CD4-positive, CD25-positive, alpha-beta regulatory T cell (primary cell): ENCODE measurements at places on chromosomes 5 and 9. TPM values are rescaled to one million over a fixed set of nuclear protein-coding genes. Genes with fewer than 3 reads are reported as not detected.

Gene PCDHGA5
- not detected for total RNA-seq

Gene NUTM2F
- total RNA-seq, result not detected

Gene TERT
- 0.22 TPM for total RNA-seq

Gene SPINK4
- not detected for total RNA-seq

Gene RNF183
- not detected for total RNA-seq

Gene NOXA1
- total RNA-seq, result 3.8 TPM

Gene PLEKHG4B
- total RNA-seq, result not detected

Gene SIT1
- 76.9 TPM for total RNA-seq

Gene TMEM141
- 20.7 TPM for total RNA-seq

DNA sequence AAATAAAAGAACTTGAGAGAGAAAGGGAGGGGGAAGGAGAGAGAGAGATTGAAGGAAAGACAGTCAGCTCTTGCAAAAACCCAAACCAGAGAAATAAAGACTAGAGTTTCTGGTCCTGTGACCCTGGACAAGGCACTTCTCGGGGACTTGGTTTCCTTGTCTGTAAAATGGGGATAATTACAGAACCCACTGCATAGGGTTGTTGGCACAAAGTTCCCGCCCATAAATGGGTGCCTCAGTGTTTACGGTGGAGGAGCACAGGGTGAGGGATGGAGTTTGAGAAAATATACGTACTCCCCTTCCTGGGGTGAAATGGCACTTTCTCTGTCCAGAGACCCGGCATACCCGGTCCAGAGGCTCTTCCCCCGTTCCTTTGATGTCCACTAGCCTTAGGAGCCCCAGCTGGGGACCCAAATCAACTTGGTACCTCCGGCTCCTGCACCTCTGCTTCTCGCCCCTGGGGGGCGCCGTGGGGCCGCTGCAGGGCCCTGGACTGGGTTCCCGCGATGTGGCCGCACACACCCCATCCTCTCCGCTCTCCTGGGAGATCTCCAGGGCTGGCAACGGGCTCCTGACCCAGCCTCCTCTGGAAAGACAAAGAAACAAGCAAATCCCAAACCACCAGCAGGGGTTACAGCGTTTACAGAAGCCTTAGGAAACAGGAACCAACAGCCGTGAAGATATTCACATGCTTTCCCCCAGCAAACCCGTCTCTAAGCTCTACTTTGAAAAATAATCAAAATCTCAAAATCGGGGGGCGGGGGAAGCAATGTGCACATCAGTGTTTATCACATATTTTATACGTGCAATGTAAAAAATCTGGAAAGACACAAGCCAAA is 26.3 kb downstream of the PTGES start:
- H3K4me3 ChIP-seq, result no peak overlapping the region
- H3K36me3 ChIP-seq, result no peaks in the 10 kb centered on the region
- no peaks in the 10 kb centered on the region for H3K27me3 ChIP-seq
- no peak overlapping the region for H3K27ac ChIP-seq

DNA sequence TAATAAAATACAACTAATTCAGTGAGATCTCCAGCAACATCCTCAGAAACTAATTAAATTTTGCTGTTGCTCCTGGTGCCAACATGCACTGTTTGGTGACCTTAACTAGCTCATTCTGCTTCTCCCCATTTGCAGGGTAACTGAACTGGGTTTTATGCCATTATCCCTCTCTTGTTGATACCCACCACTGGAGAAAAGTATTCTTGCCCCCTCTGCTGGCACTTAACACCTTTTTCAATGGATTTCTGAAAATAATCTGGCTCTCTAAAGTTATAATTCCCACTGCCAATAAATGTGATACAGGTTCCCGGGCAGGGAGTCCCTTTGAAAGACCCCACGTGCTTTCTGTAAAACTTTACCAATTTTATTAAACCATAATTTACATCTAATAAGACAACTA is 394.3 kb downstream of the OSTF1 start:
- no peak overlapping the region for H3K4me3 ChIP-seq
- no peaks in the 10 kb centered on the region for H3K4me1 ChIP-seq
- no peak overlapping the region for H3K27ac ChIP-seq
- no peak for DNase-seq
- no peaks in the 10 kb centered on the region for H3K27me3 ChIP-seq

GRCh38 chr9:68775003-68775730 is 70.1 kb downstream of the PIP5K1B start:
- H3K4me1 ChIP-seq, result peaks cover 7% of the 10 kb centered on the region
- DNase-seq, result no peak
- peaks cover 11% of the 10 kb centered on the region for H3K27me3 ChIP-seq
- no peak overlapping the region for H3K27ac ChIP-seq
- no peak overlapping the region for H3K4me3 ChIP-seq

DNA sequence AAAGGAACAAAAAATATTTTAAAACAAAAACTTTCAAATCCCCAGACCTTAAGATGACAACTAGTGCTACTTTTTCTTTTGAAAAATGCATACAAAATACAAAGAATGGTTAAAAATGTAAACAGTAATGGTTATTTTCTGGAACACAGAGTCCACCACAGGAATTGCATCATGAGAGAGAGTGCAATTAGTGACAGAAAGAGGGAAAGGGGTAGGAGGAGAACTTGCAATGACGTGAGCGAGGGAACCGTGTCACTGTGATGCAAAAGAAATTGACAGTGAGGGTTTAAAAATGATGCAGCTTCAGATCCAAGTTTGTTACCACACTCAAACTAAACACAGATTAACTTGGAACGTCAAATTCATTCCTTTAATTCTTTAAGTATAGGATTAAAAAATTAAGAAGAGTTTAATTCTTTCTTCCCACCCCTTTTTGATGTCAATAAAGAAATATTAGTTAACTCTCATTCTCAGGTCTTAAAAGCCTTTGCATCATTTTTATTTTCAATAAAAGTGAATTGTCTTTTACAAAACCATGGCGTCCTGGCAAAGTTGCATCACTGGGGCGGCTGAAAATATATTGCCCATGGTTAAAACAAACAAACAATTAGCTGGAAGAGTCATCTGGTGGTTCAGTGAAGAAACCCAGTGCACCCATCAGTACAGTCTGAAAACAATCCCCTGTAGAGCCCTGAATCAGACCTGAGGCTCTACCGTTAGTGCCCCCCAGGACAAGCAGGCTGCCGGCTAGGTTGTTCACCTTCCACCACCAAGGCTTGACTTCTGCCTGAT is 39.5 kb downstream of the MACROH2A1 start:
- H3K27me3 ChIP-seq, result no peaks in the 10 kb centered on the region
- H3K4me1 ChIP-seq, result no peaks in the 10 kb centered on the region
- H3K36me3 ChIP-seq, result peaks cover 73% of the 10 kb centered on the region
- no peak overlapping the region for H3K4me3 ChIP-seq

- H3K4me1 ChIP-seq, result no peaks in the 10 kb centered on the region
- H3K27ac ChIP-seq, result no peak overlapping the region
- no peaks in the 10 kb centered on the region for H3K36me3 ChIP-seq
- H3K4me3 ChIP-seq, result no peak overlapping the region
These were observed 110.3 kb downstream of the ST8SIA4 start for GRCh38 chr5:100792781-100793180.

- H3K36me3 ChIP-seq, result no peaks in the 10 kb centered on the region
- H3K4me3 ChIP-seq, result no peak overlapping the region
- H3K4me1 ChIP-seq, result no peaks in the 10 kb centered on the region
- H3K27me3 ChIP-seq, result no peaks in the 10 kb centered on the region
- H3K27ac ChIP-seq, result no peak overlapping the region
- DNase-seq, result no peak
These were observed 4.1 kb upstream of the SEMA5A start for GRCh38 chr5:9549941-9550340.

DNA sequence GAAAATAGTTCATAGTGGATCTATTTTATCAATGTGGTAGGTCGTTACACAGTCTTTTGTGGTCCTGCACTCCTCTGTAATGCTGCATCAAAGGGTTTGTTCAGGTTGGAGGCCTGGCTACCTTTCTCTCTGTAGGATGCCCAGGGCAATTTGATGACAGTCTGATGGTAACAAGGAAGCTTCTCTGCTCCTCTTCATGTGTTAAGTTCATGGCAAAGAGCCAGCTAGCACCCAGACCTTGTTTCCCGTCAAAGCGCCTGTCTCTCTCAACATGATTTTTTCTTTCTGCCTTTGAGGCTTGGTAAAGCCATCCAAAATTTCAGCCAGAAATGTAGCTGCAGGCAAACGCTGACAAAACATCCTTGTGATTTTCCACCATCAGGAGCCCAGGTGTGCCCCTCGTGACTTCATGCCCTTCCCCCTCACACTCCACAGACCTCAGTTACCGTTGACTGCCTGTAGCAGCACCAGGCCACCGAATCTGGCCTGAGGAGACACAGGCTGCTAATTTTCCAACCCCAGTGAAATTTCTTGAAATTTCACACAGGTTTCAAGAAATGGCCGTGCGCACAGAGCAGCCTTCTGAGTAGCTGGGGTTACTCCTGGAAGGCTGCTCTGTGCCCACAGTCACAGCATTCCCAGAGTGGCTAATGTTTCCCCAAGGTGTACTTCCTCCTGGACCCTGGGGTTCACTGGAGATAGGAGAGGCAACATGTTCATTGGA is 292.7 kb downstream of the CWC27 start:
- peaks cover 10% of the 10 kb centered on the region for H3K27me3 ChIP-seq
- no peaks in the 10 kb centered on the region for H3K4me1 ChIP-seq
- H3K4me3 ChIP-seq, result no peak overlapping the region
- no peak for DNase-seq
- H3K36me3 ChIP-seq, result no peaks in the 10 kb centered on the region

GRCh38 chr9:113808391-113809358 is 67.4 kb upstream of the ZNF618 start:
- DNase-seq, result no peak
- H3K36me3 ChIP-seq, result no peaks in the 10 kb centered on the region
- H3K4me3 ChIP-seq, result no peak overlapping the region
- H3K27ac ChIP-seq, result no peak overlapping the region
- no peaks in the 10 kb centered on the region for H3K27me3 ChIP-seq

DNA sequence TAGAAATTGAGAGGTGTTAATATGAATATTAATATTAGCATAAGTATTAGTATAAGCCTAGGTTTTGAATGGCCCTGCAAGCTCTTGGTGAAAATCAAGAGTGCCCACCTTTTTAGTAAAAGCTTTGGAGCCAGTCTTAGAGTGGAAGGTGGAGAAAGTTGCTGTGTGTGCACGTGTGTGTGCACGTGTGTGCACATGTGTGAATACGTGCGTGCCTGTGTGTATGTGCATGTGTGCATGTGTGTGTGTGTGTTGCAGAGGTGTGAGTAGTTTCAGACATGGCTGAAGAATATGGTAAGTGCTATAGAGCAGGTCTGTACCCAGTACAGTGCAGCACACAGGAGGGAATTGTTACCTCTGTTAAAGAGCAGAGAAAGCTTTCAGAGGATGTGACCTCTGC is 74.3 kb downstream of the BOD1 start:
- no peaks in the 10 kb centered on the region for H3K27me3 ChIP-seq
- H3K4me1 ChIP-seq, result no peaks in the 10 kb centered on the region
- H3K4me3 ChIP-seq, result no peak overlapping the region

GRCh38 chr5:95631991-95632675 is 12.2 kb downstream of the GPR150 start:
- no peaks in the 10 kb centered on the region for H3K4me1 ChIP-seq
- no peaks in the 10 kb centered on the region for H3K36me3 ChIP-seq
- DNase-seq, result peak; percentile 72
- peak overlapping the region; percentile 29 for H3K27ac ChIP-seq
- H3K27me3 ChIP-seq, result peaks cover 6% of the 10 kb centered on the region
- H3K4me3 ChIP-seq, result peak overlapping the region; percentile 19

GRCh38 chr5:17000291-17000939 is 64.3 kb upstream of the MYO10 start:
- no peaks in the 10 kb centered on the region for H3K27me3 ChIP-seq
- H3K36me3 ChIP-seq, result no peaks in the 10 kb centered on the region
- no peak overlapping the region for H3K27ac ChIP-seq
- no peak overlapping the region for H3K4me3 ChIP-seq

DNA sequence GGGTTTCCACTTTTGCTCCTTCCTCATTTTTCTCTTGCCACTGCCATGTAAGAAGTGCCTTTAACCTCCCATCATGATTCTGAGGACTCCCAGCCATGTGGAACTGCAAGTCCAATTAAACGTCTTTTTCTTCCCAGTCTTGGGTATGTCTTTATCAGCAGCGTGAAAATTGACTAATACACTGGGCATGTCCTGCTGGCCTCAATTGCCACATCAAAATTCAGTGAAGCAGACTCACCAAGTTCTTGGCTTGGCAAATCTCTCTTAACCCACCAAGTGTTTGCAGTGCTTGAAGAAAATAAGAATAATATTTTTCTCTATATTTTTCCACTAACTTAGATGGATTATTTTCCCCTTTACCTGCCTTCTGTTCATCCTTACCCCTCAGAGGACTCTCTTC is 212.0 kb downstream of the BRINP1 start:
- H3K4me1 ChIP-seq, result no peaks in the 10 kb centered on the region
- no peak overlapping the region for H3K4me3 ChIP-seq
- DNase-seq, result no peak

GRCh38 chr5:30287890-30288289 is 905.6 kb upstream of the CDH6 start:
- H3K36me3 ChIP-seq, result no peaks in the 10 kb centered on the region
- DNase-seq, result no peak
- no peak overlapping the region for H3K27ac ChIP-seq
- no peaks in the 10 kb centered on the region for H3K27me3 ChIP-seq
- H3K4me1 ChIP-seq, result no peaks in the 10 kb centered on the region

DNA sequence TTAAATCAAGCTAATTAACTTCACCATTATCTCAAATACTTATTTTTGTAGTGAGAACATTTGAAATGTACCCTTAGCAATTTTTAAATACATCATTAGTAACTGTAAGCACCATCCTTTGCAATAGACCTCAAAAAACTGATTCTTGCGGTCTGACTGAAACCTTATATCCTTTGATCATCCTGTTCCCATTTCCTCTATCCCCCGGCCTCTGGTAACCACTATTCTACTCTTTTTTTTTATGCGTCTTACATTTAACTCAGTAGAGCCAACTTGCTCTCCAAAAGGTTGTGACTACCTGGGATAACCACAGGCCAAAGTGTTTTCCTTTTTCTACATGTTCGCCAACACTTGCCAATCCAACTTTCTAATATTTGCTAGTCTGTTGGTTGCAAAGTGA is 106.1 kb downstream of the IRX1 start:
- H3K4me1 ChIP-seq, result no peaks in the 10 kb centered on the region
- H3K36me3 ChIP-seq, result no peaks in the 10 kb centered on the region
- no peak overlapping the region for H3K27ac ChIP-seq

- H3K27me3 ChIP-seq, result no peaks in the 10 kb centered on the region
- peak overlapping the region; percentile 83 for H3K27ac ChIP-seq
- H3K4me3 ChIP-seq, result peak overlapping the region; percentile 100
- peak; percentile 64 for DNase-seq
- peaks cover 40% of the 10 kb centered on the region for H3K4me1 ChIP-seq
These were observed 800 bp upstream of the AP3B1 start for GRCh38 chr5:78295035-78295961.

- no peak for DNase-seq
- no peaks in the 10 kb centered on the region for H3K27me3 ChIP-seq
- H3K4me3 ChIP-seq, result no peak overlapping the region
- no peak overlapping the region for H3K27ac ChIP-seq
- H3K36me3 ChIP-seq, result no peaks in the 10 kb centered on the region
These were observed 204.1 kb upstream of the MEF2C start for GRCh38 chr5:89087128-89087527.

GRCh38 chr5:10145923-10146401 is 103.7 kb downstream of the ATPSCKMT start:
- H3K27ac ChIP-seq, result no peak overlapping the region
- peak; percentile 4 for DNase-seq
- H3K36me3 ChIP-seq, result no peaks in the 10 kb centered on the region
- H3K27me3 ChIP-seq, result no peaks in the 10 kb centered on the region
- H3K4me3 ChIP-seq, result no peak overlapping the region
